Heart left ventricle (tissue), 16 donors: ENCODE measurements at places on chromosomes 12 and 14. TPM values are rescaled to one million over a fixed set of nuclear protein-coding genes. Genes with fewer than 3 reads are reported as not detected.
A peak's percentile ranks its signal among the peaks of the same experiment; 100 is the strongest.

MSI1 gene
- 3.5 TPM for total RNA-seq

DNA sequence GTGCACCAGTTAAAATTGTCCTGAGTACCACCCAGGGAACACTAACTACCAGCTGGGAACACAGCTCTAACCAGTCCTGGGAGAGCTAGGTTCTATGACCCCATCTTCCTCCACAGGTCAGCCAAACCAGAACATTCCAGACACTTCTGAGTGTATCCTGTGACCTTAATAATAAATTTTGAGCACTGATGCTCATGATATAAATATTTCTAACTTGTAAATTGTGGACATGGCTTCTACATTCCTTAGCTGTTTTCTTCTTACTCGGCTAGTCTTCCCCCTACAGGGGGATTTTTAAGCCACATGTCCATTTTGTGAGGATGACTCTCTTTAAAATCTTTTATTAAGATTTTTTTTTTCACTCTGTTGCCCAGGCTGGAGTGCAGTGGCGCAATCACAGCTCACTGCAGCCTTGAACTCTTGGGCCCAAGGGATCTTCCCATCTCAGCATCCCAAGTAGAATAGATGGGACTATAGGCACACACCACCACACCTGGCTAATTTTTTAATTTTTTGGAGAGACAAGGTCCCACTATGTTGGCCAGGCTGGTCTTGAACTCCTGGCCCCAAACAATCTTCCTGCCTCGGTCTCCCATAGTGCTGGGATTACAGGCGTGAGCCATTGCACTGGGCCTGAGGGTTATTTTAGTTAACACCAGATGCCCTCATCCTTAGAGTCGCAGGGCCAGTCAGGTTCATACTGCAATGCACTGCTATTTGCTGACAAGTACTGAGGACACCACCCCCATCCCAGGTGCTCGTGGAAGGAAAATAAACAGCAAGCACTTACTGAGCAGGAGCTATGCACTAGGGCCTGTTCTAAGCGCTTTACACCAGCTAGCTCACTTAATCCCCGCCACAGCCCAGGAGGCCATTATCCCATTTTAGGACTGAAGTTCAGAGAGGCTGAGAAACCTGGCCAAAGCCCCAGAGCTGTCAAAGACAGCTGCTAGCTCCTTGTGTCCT, 142.6 kb upstream of the NCOR2 start:
- no peak overlapping the region for H3K27ac ChIP-seq
- H3K4me3 ChIP-seq = no peak overlapping the region
- H3K27me3 ChIP-seq = no peaks in the 10 kb centered on the region
- DNase-seq = no peak
- H3K4me1 ChIP-seq = no peaks in the 10 kb centered on the region
- no peaks in the 10 kb centered on the region for H3K36me3 ChIP-seq

DNA sequence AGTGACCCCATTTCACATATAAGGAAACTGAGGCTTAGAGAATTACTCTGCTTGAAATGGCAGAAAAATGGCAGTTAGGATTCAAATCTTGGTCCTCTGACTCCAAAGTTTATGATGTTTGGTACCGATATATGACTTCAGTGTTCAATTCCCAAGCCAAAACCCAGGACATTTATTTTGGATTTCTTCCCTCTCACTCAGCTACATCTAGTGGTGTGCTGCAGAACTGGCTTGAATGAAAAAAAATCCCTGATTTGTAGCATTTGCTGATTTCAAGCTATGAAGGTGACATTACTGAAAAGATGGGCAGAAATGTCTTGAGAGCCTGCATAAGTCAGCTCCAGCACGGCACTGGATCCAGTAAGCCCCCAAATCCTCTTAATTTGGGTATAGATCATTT, 106.4 kb downstream of the EFCAB11 start:
- no peak overlapping the region for H3K4me3 ChIP-seq
- DNase-seq = no peak
- no peaks in the 10 kb centered on the region for H3K4me1 ChIP-seq
- no peak overlapping the region for H3K27ac ChIP-seq
- H3K27me3 ChIP-seq = no peaks in the 10 kb centered on the region

GRCh38 chr12:69471667-69472385, 1.6 kb downstream of the FRS2 start:
- no peak overlapping the region for H3K27ac ChIP-seq
- H3K4me1 ChIP-seq = peaks cover 54% of the 10 kb centered on the region
- no peak for DNase-seq
- H3K36me3 ChIP-seq = no peaks in the 10 kb centered on the region
- peak overlapping the region; percentile 94 for H3K4me3 ChIP-seq

- no peaks in the 10 kb centered on the region for H3K36me3 ChIP-seq
- H3K27ac ChIP-seq = no peak overlapping the region
- H3K27me3 ChIP-seq = no peaks in the 10 kb centered on the region
- no peaks in the 10 kb centered on the region for H3K4me1 ChIP-seq
- H3K4me3 ChIP-seq = no peak overlapping the region
Measured at GRCh38 chr12:97960225-97960624, 497.6 kb downstream of the RMST start.
